Stimulated activated CD8-positive, alpha-beta memory T cell treated with anti-CD3 and anti-CD28 coated beads, Interleukin-12 subunit alpha, Interleukin-12 subunit beta, amount 100 ng/mL, for 4 hours (primary cell): ENCODE measurements at places on chromosomes 2 and 18.

DNA sequence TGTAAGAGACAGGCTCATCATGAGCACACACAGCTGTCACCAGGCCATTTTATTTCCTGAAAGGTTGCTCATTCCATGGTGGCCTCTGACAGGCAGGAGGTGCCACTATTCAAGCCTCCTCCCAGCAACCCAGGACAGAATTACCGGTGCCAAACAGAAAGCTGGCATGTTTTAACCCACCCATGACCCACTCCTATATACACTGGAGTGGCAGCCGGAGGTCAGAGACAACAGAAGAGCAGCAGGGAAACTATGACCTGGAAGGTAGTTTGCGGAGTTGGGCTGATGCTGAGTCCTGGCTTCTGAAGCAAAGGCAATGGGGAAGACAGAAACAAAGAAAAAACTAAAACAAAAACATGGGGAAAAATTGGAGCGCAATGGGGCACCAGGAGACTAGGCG lies 2.3 kb downstream of the RFTN2 start:
- DNase-seq, result no peak

- no peak for DNase-seq
These were observed 48.3 kb downstream of the PTH2R start for GRCh38 chr2:208454861-208455260.

DNA sequence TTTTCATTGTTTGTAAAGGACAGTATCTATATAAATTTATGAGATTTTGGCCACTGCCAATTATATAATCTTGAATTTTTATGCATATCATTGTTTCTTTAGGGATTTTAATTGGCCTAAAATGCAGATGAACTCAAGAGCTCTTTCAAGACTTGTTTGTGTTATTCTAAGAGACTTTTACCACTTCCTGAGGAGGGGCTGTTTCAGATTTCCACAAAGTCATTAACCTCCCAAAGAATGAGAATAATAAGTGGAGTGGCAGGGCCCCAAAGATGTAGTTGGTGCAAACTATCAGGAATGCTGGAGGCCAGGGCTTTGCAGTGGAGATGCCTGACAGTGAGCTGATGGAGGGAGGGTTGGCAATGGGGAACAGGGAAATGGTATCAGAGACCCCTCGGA lies 15.5 kb upstream of the ACVR1 start:
- DNase-seq, result no peak

DNA sequence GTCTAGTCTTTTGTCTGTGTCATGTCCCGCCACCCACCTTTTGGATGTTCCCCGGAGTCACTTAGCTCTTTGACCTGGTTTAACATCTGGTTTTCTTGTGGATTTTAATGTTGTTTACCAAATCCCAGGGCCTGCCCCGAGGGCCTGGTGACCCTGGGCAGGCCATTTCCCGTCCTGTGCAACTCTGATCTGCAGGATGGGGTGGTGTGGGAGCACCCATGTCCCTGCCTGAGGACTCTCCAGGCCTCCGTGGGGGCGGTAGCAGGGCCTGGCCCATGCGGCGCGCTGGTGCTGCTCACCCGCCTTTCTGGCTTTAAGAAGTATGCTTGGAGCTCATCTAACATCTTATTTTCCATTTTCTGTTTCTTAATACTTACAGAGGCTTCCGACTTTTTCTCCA lies 10.7 kb downstream of the RAMP1 start:
- DNase-seq, result no peak

DNA sequence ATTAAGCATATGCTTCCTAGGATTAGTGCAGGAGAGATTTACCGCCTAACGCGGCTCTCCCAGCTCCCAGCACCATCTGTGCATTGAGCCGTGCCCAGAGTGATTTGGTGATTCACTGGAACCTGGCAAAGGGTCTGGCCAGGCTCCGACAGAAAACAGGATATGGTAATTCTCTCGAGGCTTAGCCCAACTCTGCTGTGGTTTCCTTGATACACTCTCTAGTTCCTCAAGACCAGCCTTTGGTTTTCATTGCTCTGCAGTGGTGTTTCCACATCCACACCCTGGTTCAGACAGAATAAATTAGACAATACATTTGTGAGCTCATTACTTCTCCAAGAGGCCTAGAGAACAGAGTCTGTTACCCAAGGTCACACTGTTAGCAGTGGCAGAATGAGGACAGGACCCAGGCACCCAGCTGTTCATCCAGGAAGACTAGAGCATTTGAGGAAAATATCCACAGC lies 23.0 kb upstream of the SMAD2 start:
- no peak for DNase-seq
